Ascending aorta (tissue), 2 donors: ENCODE measurements at places on chromosomes 12 and 14.

DNA sequence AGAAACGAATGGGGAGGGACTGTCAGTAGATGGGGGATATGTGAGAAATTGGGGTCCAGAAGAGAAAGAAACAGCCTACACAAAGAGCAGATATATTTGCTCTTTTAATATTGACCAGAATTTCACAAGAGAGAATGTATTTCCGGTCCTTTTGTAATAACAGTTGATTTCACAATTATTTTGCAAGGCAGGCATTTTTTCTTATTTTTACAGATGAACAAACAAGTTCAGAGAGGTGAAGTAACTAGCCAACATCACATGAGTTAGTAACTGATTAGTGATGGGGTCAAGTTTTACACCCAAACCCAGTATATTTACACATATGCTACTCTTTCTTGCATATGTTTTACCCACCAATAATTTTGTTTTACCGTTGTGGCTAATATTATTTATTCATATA, 188.2 kb downstream of the NAV3 start:
- H3K36me3 ChIP-seq, result no peaks in the 10 kb centered on the region
- DNase-seq, result no peak
- no peaks in the 10 kb centered on the region for H3K4me1 ChIP-seq
- no peak overlapping the region for H3K4me3 ChIP-seq

DNA sequence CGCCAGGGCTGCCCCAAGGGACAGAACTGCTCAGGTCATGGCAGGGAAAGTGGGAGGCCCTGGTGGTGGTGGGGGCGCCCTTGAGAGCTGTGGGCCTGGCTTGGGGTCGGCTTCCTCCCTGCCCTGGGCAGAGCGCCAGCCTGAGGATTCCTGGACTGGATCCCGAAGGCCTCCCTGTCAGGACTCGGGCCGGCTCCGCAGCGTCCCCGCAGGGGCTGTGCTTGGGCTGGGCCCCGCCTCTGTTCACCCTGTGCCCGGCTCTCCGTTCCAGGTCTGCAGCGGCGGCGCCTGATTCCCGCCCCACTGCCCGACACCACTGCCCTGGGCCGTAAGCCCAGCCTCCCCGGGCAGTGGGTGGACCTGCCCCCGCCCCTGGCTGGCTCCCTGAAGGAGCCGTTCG, 39.9 kb downstream of the KIF26A start:
- no peak overlapping the region for H3K4me3 ChIP-seq
- no peaks in the 10 kb centered on the region for H3K36me3 ChIP-seq
- H3K27ac ChIP-seq, result no peak overlapping the region
- DNase-seq, result no peak
- H3K27me3 ChIP-seq, result no peaks in the 10 kb centered on the region

GRCh38 chr12:69694123-69694522, 5.0 kb downstream of the BEST3 start:
- H3K4me3 ChIP-seq, result no peak overlapping the region
- no peaks in the 10 kb centered on the region for H3K27me3 ChIP-seq
- no peaks in the 10 kb centered on the region for H3K36me3 ChIP-seq
- H3K4me1 ChIP-seq, result no peaks in the 10 kb centered on the region
- no peak overlapping the region for H3K27ac ChIP-seq

DNA sequence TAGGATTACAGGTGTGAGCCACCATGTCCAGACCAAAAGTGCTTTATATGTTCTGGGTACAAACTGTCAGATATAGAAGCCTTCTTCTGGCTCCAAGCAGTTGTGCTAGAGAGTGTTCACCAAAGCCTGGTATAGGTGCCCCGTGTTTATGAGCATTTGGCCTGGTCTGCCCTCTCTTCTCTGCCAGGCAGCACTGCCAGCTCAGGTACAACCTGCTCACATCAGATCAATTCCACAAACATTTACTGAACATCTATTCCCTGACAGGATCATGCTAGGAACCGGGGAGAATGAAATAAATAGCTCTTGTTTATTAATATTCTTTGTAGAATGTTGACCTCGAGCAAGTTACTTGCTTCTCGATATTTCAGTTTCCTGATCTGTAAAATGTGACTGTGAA, 20.0 kb upstream of the SOCS2 start:
- H3K36me3 ChIP-seq, result no peaks in the 10 kb centered on the region
- no peaks in the 10 kb centered on the region for H3K4me1 ChIP-seq
- DNase-seq, result no peak
- H3K27ac ChIP-seq, result no peak overlapping the region
- H3K27me3 ChIP-seq, result no peaks in the 10 kb centered on the region

DNA sequence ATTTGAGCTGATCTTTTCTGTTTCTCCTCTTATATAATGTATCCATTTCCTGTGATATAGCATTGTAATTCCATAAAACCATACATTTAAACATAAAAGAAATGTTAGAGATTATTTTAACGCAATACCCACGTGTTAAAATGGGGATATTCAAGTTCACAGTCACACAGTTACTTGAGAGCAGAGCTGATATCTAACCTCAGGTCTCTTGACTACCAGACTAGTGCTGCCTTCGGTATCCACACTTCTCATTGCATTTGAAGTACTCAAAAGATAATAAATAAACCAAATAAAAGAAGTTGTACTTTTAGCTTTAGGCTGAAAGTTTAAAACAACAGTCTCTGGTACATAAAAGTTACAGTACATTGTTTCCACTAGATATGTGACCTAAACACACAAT, 2.9 kb downstream of the CLECL1 start:
- DNase-seq, result no peak
- H3K27ac ChIP-seq, result no peak overlapping the region
- H3K4me1 ChIP-seq, result no peaks in the 10 kb centered on the region
- H3K4me3 ChIP-seq, result no peak overlapping the region
- no peaks in the 10 kb centered on the region for H3K36me3 ChIP-seq

GRCh38 chr14:51554953-51555352, 96.8 kb upstream of the FRMD6 start:
- H3K36me3 ChIP-seq, result no peaks in the 10 kb centered on the region
- no peak for DNase-seq
- H3K27me3 ChIP-seq, result no peaks in the 10 kb centered on the region
- no peak overlapping the region for H3K27ac ChIP-seq
- H3K4me1 ChIP-seq, result no peaks in the 10 kb centered on the region

DNA sequence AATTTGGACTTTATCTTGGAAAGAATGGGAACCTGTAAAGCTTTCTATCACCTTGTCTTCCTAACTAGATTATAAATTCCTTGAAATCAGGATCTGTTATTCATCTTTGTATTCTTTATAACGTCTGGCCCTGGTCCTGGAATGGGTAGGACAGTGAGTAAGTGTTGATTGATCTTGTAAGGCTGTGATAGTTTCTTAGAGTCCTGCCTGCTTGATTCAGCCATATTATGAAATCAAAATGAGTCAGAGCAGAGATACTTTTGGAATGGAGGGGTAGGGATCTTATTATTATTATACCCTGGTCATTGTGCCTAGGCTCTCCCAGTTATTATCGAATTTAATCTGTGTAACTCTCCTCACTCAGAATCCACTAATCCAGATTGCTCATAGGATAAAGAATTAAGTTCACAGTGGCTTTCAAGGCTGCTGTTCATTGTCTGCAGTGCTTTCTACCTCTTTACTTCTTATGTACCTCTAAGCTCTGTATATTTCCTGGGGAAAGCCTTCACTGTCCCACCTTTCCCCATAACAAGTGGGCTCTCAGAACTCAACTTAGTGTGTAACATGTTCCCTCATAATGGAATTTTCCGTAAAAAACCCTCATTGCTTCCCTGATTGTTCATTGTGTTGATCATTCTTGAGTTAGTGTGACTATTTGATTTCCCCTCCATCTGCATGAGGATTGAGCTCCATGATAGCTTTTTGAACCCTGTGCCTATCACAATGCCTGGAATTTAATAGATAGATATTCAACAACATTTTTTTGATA, 93.3 kb downstream of the DAAM1 start:
- DNase-seq, result no peak
- H3K27ac ChIP-seq, result peak overlapping the region; percentile 28
- H3K4me3 ChIP-seq, result no peak overlapping the region
- H3K36me3 ChIP-seq, result no peaks in the 10 kb centered on the region
- no peaks in the 10 kb centered on the region for H3K27me3 ChIP-seq

DNA sequence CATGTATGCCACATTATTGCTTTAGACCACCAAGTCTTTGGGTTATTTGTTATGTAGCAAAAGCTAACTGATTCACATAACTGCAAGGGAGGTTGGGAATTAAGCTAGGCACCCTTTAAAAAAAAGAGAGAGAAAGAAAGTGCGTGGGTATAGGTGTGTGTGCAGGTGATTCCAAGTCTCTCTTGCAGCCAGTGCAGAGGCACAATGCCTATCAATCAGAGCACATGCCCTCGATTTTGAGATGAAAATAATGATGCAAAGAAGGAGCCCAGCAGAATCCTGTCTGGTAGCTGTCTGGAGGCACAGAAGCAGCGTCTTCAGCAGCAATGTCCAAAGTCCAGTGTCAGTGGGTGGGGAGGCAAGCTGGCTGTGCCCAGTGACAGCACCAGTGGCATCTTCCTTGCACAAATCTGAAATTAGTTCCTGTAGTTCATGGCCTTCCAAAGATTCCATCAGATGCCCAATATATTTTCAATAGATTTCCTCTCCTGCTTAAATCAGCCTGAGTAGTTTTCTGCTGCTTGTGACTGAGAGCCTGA, 62.4 kb upstream of the TBPL2 start:
- no peaks in the 10 kb centered on the region for H3K36me3 ChIP-seq
- H3K27ac ChIP-seq, result no peak overlapping the region
- no peaks in the 10 kb centered on the region for H3K4me1 ChIP-seq
- no peak for DNase-seq
- no peak overlapping the region for H3K4me3 ChIP-seq

- H3K27me3 ChIP-seq, result no peaks in the 10 kb centered on the region
- H3K36me3 ChIP-seq, result no peaks in the 10 kb centered on the region
- H3K4me1 ChIP-seq, result peaks cover 56% of the 10 kb centered on the region
- H3K27ac ChIP-seq, result peak overlapping the region; percentile 71
- DNase-seq, result no peak
- H3K4me3 ChIP-seq, result no peak overlapping the region
These were observed 54.6 kb downstream of the ETV6 start for GRCh38 chr12:11704089-11704488.

DNA sequence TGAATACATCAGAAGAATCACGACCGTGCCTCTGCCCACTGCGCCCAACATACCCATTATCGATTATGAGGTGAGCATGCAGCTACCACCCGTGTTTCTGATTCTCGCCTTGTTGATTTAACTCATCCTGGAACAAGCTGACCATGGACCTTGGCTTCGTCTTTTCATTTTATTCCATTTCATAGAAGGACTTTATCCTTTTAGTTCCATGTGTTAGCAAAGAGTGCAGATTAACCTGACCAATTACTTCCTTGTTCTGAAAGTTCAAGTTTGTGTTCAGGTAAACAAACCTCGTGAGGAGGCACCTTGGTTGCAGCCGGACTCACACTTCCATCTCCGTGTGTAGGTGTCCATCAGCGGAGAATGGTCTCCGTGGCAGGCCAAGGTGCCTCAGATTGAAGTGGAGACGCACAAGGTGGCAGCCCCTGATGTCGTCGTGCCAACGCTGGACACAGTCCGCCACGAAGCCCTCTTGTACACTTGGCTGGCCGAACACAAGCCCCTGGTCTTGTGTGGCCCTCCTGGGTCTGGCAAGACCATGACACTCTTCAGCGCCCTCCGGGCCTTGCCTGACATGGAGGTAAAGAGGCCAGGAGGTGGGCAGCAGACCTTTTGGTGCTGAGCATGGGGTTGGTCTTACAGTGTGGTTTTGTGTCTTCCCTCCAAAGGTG, 52.2 kb downstream of the DYNC1H1 start:
- peaks cover 98% of the 10 kb centered on the region for H3K36me3 ChIP-seq
- no peaks in the 10 kb centered on the region for H3K4me1 ChIP-seq

- H3K27me3 ChIP-seq, result no peaks in the 10 kb centered on the region
- H3K27ac ChIP-seq, result no peak overlapping the region
- DNase-seq, result no peak
- no peaks in the 10 kb centered on the region for H3K4me1 ChIP-seq
- H3K4me3 ChIP-seq, result no peak overlapping the region
- H3K36me3 ChIP-seq, result no peaks in the 10 kb centered on the region
These were observed 22.9 kb upstream of the BCDIN3D start for GRCh38 chr12:49865782-49866135.

DNA sequence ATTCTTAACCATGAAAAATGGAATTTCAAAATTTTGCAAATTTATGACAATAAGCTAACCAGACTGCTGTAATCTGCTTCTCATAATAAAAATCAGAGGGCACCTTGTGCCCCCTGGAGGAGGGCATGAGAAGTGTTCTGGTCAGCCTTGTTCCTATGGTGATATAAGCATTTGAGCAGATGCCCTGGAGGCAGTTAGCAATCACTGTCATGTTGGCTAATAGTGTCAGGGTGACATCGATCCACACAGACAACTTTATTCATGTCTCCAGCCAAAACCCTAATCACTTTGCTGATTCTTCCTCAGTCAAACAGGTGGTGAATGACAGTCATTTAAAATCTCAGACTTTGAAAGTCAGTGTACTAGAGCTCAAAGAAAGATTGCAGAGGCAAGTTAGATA, 943.0 kb downstream of the GALC start:
- no peak for DNase-seq
- no peaks in the 10 kb centered on the region for H3K36me3 ChIP-seq
- no peaks in the 10 kb centered on the region for H3K27me3 ChIP-seq
- no peak overlapping the region for H3K4me3 ChIP-seq

- no peak for DNase-seq
- peaks cover 4% of the 10 kb centered on the region for H3K4me1 ChIP-seq
- H3K27me3 ChIP-seq, result no peaks in the 10 kb centered on the region
These were observed 914.7 kb downstream of the NRXN3 start for GRCh38 chr14:79084861-79085260.

- H3K27ac ChIP-seq, result no peak overlapping the region
- H3K4me1 ChIP-seq, result no peaks in the 10 kb centered on the region
- H3K36me3 ChIP-seq, result no peaks in the 10 kb centered on the region
- no peaks in the 10 kb centered on the region for H3K27me3 ChIP-seq
These were observed 145.6 kb upstream of the FSCB start for GRCh38 chr14:44652640-44653039.

GRCh38 chr14:49898485-49898884, 5.6 kb downstream of the ARF6 start:
- no peaks in the 10 kb centered on the region for H3K27me3 ChIP-seq
- DNase-seq, result no peak
- H3K4me3 ChIP-seq, result no peak overlapping the region
- H3K27ac ChIP-seq, result no peak overlapping the region
- H3K36me3 ChIP-seq, result peaks cover 19% of the 10 kb centered on the region

GRCh38 chr12:115382681-115383080, 698.7 kb upstream of the TBX3 start:
- H3K4me3 ChIP-seq, result no peak overlapping the region
- no peaks in the 10 kb centered on the region for H3K27me3 ChIP-seq
- H3K36me3 ChIP-seq, result no peaks in the 10 kb centered on the region
- DNase-seq, result no peak

- H3K27me3 ChIP-seq, result no peaks in the 10 kb centered on the region
- DNase-seq, result no peak
- H3K27ac ChIP-seq, result no peak within 1 kb of the TSS
- H3K36me3 ChIP-seq, result no peaks in the 10 kb centered on the region
These were observed at the start of gene KLRC1 for GRCh38 chr12:10453156-10453555. KLRC1 (minus strand) TSS chr12:10453377; CDS start chr12:10451156, 2,221 bp downstream.

DNA sequence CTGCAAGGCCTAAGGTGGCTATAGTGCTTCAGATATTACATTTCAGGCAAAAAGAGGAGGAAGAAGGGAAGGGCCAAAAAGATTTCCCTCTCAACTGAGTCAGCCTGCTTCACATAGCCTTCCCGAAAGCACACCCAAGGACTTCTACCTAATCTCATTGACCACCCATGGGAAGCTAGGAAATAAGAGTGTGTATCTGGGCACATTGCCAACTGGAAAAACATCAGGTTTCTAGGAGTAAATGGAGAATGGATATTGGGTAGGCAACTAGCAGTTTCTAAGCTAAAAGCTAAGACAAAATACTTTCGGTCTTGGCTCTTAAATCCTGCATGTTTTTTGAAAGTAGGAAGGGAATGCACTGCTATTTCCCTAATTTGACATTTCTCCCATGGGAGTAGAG, 221.7 kb upstream of the GRIP1 start:
- no peak overlapping the region for H3K4me3 ChIP-seq
- no peak overlapping the region for H3K27ac ChIP-seq
- no peak for DNase-seq
- no peaks in the 10 kb centered on the region for H3K27me3 ChIP-seq
